Left colon (tissue), 2 donors: ENCODE measurements at places on chromosomes 12 and 14. TPM values are rescaled to one million over a fixed set of nuclear protein-coding genes. Genes with fewer than 3 reads are reported as not detected.

The GUCY2C gene
- total RNA-seq = 82.8 TPM

The SPIC gene
- total RNA-seq = not detected

The CCDC175 gene
- total RNA-seq = 0.79 TPM

The CLEC1A gene
- 1.4 TPM for total RNA-seq

The PTCSC3 gene
- not detected for total RNA-seq

The YEATS4 gene
- total RNA-seq = 11.6 TPM

The CCDC38 gene
- not detected for total RNA-seq

The NR4A1 gene
- 37.7 TPM for total RNA-seq

The PKP2 gene
- total RNA-seq = 117 TPM

The SNAPC1 gene
- total RNA-seq = 1.7 TPM

The VASH1 gene
- total RNA-seq = 1.6 TPM

The APOF gene
- total RNA-seq = not detected

DNA sequence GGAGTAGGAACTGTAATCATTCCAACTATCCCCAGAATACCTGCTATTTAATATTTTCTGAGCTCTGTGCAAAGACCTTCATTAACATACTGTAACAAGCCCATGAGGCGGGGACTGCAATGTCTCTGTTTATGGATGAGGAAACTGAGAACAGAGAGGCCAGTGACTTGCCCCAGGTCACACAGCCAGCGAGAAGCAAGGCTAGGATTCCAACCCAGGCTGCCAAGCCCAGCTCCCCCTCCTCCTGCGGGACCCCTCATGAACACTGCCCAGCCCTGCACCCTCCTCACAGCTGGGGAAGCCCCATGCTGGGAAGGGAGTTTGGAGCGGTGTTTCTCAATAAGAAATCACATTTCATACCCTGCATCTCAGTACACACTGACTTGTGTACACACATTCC, 10.9 kb downstream of the HVCN1 start:
- no peak for DNase-seq

DNA sequence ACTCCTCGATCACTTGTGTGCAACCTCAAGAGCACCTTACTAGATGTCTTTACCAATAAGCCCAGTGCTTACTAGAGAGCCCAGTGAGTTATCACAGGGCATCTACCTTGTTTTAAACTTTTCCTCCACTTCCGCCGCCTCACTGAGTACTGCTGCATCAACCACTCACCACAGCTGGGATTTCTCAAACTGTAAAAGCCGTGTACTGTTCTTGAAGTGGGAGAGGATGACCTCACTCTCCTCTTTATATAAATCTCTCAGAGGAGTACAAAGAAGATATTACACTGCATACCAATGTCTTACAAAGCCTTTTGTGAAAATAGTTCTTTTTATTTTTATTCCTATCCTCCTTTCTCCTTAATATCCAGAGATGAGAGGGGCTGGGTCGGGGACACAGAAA, 94.1 kb downstream of the PLCZ1 start:
- DNase-seq = no peak

DNA sequence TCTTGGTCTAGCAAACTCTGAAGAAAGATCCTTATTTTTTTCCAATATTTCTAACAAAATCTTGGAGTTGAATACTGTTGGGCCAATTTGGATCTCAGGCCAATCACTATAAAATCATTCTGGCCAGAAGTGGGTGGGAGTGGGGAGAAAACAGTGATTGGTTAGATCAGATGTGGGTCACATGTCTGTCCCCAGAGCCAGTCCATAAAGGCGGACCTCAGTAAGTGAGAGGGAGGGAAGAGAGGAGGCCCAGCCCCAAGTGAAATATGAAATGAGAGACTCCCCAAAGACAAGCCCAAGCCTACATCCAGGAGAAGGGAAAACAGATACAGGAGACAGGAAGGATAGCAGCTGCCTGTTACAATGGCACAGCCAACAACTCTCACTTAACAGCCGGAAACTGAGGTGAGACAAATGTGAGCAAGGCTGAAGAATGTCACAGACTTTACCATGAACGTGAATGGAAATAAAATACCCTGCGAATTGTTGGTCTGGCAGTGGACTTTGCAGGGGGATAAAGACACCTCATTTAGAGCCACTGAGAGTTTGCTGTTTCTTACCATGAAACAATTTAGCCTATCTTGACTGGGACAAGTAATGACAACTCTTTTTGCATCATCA, 144.7 kb downstream of the HMGA2 start:
- DNase-seq = no peak

- DNase-seq = peak; percentile 43
These were observed 413 bp downstream of the LRP6 start for GRCh38 chr12:12266389-12266872.

GRCh38 chr14:66070542-66071319, 415.4 kb upstream of the CCDC196 start:
- DNase-seq = peak; percentile 68

DNA sequence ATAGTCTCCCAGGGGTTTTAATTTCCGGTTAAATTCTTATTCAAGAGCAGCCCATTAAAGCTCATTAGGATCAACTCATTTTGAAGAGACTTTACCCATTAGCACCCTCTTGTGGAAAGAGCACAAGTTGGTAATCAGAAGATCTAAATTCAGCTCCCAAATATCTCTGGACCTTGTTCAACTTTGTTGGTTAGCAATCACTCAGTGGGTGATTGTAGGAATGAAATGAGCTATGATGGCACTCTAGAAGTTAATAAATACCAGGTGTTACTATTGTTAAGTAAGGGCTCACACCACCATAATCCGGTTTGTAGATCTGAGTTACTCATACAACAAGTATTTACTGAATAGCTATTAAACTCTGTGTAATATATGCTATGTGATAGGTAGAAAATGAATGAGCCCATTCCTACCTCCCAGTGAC, 42.9 kb downstream of the TRIP11 start:
- no peak for DNase-seq

GRCh38 chr14:55381040-55381439, 30.6 kb downstream of the ATG14 start:
- no peak for DNase-seq

GRCh38 chr12:25364529-25365339, 114.0 kb upstream of the KRAS start:
- DNase-seq = no peak

DNA sequence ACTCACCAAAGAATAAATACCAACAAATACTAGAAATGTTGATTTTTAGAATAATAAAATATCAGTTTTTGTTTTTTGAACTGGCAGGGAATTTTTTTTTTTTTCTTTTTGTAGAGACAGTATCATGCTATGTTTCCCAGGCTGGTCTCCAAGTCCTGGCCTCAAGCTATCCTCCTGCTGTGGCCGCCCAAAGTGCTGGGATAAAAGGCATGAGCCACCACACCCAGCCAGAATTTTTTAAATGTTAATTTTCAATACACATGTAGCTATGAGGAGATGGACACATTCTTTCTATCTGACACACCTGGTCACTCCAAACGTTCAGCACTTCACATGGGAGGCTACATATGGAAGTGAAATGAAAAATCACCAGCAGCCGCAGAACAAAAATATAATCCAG, 126.8 kb downstream of the ETV6 start:
- DNase-seq = no peak

- no peak for DNase-seq
These were observed 18.7 kb downstream of the RCOR1 start for GRCh38 chr14:102610968-102611811.

DNA sequence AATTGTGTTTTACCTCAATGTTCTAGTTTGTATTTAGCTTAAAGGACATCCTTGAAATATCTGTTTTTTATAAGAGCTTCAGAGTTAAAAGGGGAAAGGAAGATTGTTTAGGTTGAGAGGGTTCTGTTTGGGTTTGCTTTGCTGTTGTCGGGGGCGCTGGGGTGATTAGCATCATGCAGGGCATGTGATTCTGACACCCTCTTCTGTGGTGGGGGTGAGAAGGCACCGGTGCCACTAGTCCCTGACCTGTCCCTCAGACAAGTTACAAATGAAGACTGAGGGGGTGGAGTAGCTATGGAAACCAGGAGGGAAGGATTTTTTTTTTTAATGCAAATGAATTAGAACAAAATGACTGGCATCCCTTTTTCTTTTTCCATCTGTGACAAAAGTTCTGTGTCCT, 291.3 kb downstream of the RPAP3 start:
- no peak for DNase-seq

DNA sequence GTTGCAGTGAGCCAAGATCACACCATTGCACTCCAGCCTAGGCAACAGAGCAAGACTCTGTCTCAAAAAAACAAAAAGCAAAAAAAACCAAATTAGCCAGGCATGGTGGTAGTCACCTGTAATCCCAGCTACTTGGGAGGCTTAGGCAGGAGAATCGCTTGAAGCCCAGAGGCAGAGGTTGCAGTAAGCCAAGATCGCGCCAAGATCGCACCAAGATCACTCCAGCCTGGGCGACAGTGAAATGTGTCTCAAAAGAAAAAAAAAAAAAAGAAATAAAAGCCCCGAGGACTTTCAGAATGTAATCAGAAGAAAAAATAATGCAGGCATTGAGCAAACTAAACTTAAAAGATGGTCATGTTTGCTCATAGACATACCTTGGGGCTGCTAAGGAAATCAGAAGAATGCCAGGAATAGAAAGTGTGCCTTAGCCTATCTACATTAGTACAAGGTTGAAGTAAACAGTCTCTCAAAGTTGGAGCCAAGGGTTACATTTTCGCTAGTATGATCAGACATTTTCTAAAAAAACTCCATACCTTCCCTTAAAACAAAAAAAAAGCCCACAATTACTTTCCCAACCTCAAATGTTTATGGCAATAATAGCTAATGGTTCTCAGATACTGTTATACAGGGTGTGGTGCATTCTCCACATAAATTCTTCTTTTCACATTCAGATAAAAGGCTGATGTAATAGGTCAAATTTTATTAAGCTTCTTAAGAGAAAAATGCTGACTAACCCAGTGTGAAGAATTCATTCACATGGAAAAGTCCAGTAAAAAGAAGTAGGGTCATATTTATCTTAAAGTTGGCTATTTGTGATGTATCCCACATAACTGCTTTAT, 15.8 kb downstream of the DTD2 start:
- DNase-seq = no peak

- no peak for DNase-seq
These were observed 867 bp upstream of the TDG start for GRCh38 chr12:103964805-103965204.

DNA sequence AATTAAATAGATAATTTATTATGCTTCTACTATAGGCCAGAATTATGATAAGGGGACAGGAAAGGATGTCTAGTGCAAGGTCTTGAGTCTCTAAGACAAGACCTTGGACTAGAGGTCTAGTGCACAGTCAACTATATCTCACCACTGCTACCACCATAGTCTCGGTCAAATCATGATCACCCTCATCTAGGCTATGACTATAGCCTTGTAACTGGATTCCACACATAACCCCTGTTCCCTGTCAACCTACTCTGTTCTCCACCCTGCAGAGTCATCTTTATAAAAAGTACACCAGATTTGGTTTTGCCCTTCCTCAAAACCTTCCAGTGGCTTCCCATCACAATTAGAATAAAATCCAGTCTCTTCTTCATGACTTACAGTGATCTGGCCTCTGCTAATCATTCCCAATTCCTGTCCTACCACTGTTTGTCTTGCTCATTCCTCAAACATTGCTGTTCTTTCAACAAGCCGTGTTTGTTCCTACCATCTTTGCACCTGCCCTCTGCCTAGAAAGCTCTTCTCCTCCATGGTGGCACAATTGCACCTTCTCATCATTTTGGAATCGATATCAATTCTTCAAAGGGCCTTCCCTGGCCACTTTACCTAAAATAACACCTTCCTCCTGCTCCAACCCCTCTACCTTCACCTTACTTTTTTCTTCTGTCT, 169.4 kb downstream of the FOXN3 start:
- DNase-seq = no peak

GRCh38 chr14:105660816-105661531, 134.6 kb downstream of the TMEM121 start:
- DNase-seq = no peak
